ENCODE measurements at places on chromosomes 3 and 15.

- no peak for DNase-seq
Observed at GRCh38 chr3:48398701-48399386, 26.8 kb downstream of the FBXW12 start.

DNA sequence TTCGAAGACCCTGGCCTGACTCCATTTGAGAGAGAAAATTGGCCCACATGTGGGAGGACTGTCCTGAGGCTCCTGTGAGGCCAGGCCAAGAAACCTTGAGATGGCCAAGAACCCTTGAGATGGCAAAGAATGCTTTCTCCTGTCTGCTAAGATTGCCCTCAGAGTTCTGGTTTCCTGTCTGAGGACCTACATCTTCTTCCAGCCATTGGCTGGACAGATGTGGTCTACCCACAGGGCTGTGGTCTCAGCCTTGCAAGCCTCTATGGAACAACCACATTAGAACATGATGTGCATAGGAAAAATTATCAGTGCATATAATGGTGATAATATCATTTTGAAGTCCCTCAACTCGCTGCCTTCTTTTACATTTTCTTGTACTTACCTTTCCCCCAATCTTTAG, 10.8 kb upstream of the RASA2 start:
- DNase-seq, result no peak

DNA sequence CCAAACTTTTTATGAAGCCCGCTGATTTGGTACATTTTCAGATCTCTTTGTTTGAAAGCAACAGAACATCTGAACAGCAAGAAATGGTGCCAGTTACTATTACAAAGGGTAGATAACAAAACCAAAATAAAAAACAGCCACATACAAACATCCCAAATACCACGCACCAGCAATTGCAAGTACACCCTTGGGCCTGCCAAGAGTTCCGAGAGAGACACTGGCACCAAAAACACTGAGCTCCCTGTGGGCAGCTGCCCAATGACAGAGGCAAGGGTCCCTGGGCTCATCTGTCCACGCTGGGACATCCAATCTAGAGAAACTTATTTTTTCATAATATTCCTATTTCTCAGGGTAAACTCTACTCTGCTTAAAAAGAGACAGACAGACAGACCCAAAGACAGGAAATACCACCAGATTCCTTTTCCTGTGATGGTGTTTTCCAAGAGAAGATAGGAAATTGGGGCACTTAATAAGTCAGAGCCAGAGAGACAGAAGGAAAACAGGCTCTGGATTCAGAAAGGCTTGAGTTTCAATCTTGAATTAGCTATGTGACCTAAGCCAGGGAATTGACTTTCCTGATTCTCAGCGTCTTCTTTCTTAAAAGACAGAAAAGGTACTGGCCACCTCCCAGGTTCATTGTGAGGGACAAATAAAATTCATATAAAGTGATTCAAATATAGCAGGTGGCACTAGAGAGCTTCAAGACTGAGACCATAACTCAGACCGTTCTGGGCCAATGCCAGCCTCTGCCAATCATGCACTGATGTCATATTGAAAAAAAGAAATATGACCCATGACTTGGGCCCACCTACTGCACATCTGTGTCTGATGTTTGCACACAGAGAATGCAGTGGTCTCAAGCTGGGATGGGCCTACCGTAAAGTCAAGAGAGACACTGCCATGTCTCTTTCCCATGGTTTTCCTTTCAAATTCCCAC, 61.3 kb downstream of the FOXP1 start:
- no peak for DNase-seq

DNA sequence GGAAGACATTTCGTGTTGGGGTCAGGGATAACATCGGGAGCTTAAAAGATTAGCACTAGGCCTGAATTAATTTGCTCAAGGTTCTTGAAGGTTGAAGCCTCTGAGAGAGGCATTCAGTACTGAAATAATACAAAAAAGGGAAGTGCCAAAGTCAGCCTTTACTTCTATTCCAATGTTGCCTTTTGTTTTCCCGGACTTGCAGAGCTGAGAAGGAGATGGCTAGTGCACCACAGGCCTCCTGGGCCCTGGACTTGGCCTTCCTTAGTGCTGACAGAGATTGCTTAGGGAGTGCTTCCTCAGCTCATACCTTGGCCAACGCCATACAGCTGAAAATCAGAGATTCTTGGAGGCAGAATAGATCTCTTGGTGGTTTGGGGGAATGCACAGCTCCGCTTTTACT, 333.6 kb upstream of the TBL1XR1 start:
- no peak for DNase-seq

DNA sequence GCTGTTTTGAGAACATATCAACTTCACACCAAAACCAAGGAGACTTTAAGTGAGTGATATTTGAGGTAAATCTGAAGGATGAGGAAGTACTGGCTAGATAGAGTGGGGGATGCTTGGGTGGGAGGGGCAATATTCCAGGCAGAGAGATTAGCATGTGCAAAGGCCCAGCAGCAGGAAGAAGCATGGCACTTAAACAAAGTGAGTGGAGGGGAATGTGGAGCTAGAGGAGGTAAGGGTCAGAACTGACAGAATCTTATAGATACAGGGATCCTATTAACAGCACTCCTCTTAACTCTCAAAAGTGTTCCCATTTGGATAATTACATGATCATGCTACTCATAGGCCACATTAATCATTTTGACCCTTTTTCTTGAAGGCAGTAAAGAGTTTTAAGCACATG, 41.4 kb upstream of the SPRED1 start:
- DNase-seq, result no peak

All from fibroblast of pulmonary artery (primary cell).